ENCODE measurements at places on chromosomes 1 and 21.

- DNase-seq = no peak
Observed at GRCh38 chr1:214552174-214552608, 789 bp upstream of the PTPN14 start.

DNA sequence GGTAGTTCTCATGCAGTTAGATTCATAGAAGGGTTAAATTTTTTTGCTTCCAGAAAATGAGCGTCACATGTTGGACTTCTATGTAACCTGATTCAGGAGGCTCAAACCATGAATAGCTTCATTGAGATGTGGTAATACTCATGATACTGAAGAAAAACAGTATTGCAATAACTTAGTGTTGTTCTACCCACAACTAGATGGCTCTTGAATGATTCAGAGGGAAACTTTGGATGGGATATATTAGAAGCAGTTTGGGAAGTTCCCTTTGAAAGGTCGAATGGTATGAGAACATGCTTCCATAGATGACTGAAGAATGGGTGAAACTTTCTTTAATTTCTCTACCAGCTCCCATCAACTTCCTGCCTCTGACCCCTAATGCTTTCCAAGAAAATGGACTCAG lies 211.7 kb upstream of the PTGFR start:
- DNase-seq = no peak

- DNase-seq = no peak
Observed at GRCh38 chr1:17979815-17980214, 127.8 kb upstream of the IGSF21 start.

DNA sequence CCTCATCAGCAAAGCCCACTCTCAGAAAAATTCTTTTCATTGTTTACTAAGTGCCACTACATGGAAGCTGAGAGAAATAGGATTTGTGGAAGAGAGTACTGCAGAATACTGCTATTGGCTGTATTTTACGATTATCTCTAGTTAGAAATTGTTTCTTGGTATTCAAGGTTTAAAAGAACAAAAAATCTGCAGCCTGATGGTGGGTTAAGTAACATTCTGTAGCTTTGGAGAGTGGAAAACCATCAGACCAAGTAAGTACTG lies 27.3 kb downstream of the PTTG1IP start:
- DNase-seq = no peak

DNA sequence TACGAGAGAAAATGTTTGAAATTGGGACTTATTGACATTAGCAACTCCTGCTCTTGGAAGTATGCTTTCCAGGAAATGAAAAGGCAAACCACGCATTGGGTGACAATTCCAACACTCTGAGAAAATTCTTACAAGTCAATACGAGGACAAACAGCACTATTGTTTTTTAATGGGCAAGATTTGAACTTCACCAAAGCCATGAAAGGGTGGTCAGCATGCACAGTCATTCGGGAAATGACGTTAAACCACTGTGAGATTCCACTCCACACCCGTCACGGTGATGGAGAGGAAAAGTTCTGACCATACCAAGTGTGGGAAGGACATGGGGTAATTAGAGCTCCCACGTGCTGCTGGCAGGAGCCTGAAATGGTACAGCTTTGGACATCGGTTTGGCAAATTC lies 12.2 kb upstream of the PRXL2B start:
- DNase-seq = no peak
